ENCODE measurements at places on chromosomes 1 and 21. TPM values are rescaled to one million over a fixed set of nuclear protein-coding genes. Genes with fewer than 3 reads are reported as not detected.

DNA sequence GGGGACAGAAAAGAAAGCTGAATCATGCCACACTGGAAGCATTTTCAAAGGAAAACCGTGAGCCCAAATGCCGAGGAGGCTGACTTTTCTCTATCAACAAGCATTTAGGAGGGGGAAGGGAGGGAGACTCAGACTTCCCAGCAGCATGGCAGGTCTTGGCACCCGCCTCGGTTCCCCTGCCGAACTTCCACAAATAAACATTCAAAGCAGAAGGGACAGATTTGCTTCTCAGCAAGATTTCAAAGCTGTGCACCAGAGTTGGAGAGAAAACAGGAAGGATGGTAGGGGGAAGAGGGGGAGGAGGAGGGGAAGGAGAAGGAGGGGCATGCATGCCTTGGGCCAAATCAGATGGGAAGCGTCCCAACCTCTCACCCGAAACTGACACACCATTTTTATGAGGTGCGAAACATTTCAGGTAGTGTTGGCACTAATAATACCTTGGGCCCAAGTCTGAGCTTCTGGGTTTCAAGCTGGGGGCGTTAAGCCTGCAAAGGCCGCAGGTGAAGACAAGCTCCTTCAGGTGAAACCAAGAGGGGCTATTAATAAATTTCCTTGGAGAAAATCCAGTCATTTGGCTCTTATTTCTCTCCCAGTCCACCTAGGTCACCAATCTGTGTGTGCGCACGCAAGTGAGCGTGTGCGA lies 26.4 kb downstream of the ABCA4 start:
- H3K36me3 ChIP-seq, result no peaks in the 10 kb centered on the region
- DNase-seq, result peak; percentile 17

GRCh38 chr1:171258429-171258828 lies 10.1 kb downstream of the FMO1 start:
- no peaks in the 10 kb centered on the region for H3K4me1 ChIP-seq
- H3K27ac ChIP-seq, result no peak overlapping the region
- no peaks in the 10 kb centered on the region for H3K36me3 ChIP-seq
- no peak for DNase-seq

DNA sequence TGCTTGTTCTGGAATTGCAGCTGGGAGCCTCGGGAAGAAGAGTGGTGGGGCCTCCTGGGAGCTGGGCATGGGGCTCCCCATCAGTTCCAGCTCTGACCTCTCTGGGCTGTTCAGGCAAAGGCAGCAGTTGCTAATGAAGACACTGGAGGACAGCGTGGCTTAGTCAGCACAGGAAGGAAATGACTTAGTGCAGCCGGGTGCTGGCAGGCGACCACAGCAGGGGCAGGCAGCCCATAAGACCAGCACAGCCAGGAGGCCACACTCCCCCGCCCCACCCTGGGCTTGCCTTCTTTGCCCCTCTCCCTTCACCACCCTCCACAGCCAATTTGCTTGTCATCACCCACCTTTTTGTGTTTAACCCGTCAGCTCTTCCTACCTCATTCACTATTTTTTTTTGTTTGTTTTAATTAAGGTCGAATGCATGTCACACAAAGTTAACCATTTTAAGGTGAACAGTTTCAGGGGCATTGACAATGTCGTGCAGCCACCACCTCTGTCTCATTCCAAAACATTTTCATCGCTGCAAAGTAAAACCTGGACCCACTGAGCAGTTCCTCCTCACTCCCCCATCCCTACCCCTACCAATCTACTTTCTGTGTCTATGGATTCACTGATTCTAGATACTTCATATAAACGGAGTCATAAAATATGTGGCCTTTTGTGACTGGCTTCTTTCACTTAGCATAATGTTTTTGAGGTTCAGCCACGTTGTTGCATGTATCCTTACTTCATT lies 10.9 kb downstream of the OLIG2 start:
- H3K4me3 ChIP-seq, result no peak overlapping the region
- H3K4me1 ChIP-seq, result peaks cover 38% of the 10 kb centered on the region
- peaks cover 28% of the 10 kb centered on the region for H3K27me3 ChIP-seq
- H3K36me3 ChIP-seq, result no peaks in the 10 kb centered on the region

DNA sequence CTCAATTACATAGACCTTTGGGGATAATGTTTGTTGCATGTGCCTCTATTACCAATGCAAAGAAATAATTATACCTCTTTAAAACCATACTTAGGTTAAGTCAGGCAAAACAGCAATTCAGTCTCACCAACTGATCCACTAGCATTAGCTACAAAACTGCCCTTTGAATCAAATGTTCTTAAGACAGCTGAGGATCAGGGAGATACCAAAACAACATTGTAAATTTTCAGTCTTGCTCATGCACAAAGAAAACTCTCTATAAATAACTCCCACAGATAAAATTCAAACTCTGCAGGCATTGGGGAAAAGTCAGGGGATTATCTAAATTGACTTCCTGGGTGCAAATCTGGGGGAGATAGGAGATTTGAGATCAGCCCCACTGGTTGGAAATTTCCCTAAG lies 100.9 kb upstream of the DPT start:
- no peaks in the 10 kb centered on the region for H3K36me3 ChIP-seq
- H3K4me1 ChIP-seq, result no peaks in the 10 kb centered on the region
- DNase-seq, result no peak
- no peak overlapping the region for H3K27ac ChIP-seq
- no peak overlapping the region for H3K4me3 ChIP-seq
- no peaks in the 10 kb centered on the region for H3K27me3 ChIP-seq

GRCh38 chr1:33410091-33410701 lies 20.7 kb downstream of the PHC2 start:
- H3K27ac ChIP-seq, result no peak overlapping the region
- H3K27me3 ChIP-seq, result no peaks in the 10 kb centered on the region
- no peak overlapping the region for H3K4me3 ChIP-seq
- no peaks in the 10 kb centered on the region for H3K36me3 ChIP-seq

DNA sequence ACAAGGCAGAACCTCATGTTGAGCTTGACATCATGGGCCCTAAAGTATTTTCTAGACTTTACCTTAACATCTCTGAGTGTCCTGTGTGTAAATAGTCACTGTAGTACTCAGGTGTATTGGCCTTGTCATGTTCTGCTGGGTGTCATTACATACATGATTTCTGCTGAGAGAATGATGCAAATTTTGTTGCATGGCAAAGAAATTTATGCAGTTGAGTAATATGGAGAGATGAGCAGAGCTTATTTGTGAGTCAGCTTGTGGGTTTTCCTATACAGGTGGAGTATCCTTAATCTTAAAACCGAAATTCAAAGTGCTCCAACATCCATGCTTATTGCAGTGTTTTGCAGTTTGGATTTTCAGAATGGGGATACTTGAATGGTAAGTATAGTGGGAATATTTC lies 36.6 kb downstream of the RGL1 start:
- H3K4me3 ChIP-seq, result no peak overlapping the region
- H3K4me1 ChIP-seq, result no peaks in the 10 kb centered on the region
- no peaks in the 10 kb centered on the region for H3K36me3 ChIP-seq
- no peaks in the 10 kb centered on the region for H3K27me3 ChIP-seq
- DNase-seq, result no peak
- no peak overlapping the region for H3K27ac ChIP-seq

- H3K27ac ChIP-seq, result no peak overlapping the region
- H3K27me3 ChIP-seq, result no peaks in the 10 kb centered on the region
- H3K4me3 ChIP-seq, result no peak overlapping the region
- DNase-seq, result no peak
- no peaks in the 10 kb centered on the region for H3K36me3 ChIP-seq
- H3K4me1 ChIP-seq, result no peaks in the 10 kb centered on the region
Measured at GRCh38 chr1:242568666-242569065, 44.2 kb upstream of the PLD5 start.

DNA sequence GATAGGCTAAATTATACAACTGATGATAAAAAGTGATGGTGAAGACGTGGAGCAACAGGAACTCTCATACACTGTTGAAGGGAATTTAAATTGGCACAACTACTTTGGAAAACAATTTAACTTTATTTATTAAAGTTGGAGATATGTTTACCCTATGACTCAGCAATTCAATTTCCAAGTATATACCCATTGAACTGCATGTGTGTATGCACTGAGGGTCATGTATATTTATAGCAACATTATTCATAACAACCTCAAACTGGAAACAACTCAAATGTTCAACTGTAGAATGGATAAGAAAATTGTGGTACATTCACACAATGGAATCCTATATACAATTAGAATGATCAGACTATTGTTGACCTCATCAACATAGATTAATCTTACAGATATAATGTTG lies 16.5 kb upstream of the BCAS2 start:
- H3K27me3 ChIP-seq, result peaks cover 12% of the 10 kb centered on the region
- H3K36me3 ChIP-seq, result no peaks in the 10 kb centered on the region
- no peak overlapping the region for H3K4me3 ChIP-seq
- no peak overlapping the region for H3K27ac ChIP-seq
- no peaks in the 10 kb centered on the region for H3K4me1 ChIP-seq
- no peak for DNase-seq

GRCh38 chr1:190277107-190277506 lies 200.6 kb downstream of the BRINP3 start:
- H3K4me1 ChIP-seq, result no peaks in the 10 kb centered on the region
- DNase-seq, result no peak
- H3K4me3 ChIP-seq, result no peak overlapping the region
- H3K27ac ChIP-seq, result no peak overlapping the region

Gene KIAA1614
- polyA plus RNA-seq, result not detected

Gene C1orf53
- polyA plus RNA-seq, result 1.7 TPM

All from CD14-positive monocyte (primary cell).